Glutamatergic neuron (in vitro differentiated cells): ENCODE measurements at places on chromosomes 5 and 9. TPM values are rescaled to one million over a fixed set of nuclear protein-coding genes. Genes with fewer than 3 reads are reported as not detected.

Gene CD274
- total RNA-seq = not detected

Gene HRH2
- total RNA-seq = not detected

Gene IL9
- total RNA-seq = not detected

Gene ADAMTS12
- total RNA-seq = 0.54 TPM

Gene SLC45A2
- total RNA-seq = 0.76 TPM
